ENCODE measurements at places on chromosomes 6 and 20. TPM values are rescaled to one million over a fixed set of nuclear protein-coding genes. Genes with fewer than 3 reads are reported as not detected.

DNA sequence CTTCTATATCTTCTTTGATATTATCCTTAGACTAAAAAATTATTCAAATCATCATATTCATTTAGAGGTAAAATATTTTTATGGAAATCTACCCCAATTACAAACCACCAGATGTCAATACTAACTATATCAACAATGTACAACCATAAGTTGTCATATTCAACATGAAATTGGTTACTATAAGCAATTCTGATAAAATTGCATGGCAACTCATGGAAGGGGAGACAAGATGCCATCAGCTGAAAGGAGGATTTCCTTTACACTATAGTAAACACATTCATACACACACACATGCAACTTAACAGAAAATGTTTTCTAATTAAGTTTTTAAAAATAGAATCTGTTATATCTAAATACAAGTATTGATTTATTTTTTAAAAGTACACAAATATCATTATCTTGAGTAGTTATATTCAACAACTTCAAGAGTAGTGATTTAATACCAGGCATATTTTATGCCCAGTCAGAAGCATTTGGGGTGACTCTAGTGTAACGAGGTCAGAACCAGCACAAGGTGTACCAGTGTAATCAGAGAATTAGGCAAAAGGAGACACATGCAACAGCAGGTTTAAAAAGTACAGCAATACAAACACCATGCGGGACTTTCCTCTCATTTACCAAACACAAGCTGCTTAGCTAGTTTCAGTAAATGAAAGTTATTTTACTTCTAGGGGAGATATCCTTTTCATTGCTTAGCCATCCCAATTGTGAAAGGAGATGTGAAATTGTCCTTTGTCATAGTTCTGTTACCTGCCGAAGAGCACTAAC is 1.0 kb downstream of the FILIP1 start:
- DNase-seq = no peak

Gene SLC22A1
- 0.59 TPM for total RNA-seq

- no peak for DNase-seq
Measured at GRCh38 chr6:118467181-118467580, 80.9 kb upstream of the PLN start.

GRCh38 chr6:156618600-156619205 is 158.5 kb upstream of the ARID1B start:
- peak; percentile 18 for DNase-seq

GRCh38 chr6:170046791-170047626 is 243.9 kb downstream of the DLL1 start:
- no peak for DNase-seq

DNA sequence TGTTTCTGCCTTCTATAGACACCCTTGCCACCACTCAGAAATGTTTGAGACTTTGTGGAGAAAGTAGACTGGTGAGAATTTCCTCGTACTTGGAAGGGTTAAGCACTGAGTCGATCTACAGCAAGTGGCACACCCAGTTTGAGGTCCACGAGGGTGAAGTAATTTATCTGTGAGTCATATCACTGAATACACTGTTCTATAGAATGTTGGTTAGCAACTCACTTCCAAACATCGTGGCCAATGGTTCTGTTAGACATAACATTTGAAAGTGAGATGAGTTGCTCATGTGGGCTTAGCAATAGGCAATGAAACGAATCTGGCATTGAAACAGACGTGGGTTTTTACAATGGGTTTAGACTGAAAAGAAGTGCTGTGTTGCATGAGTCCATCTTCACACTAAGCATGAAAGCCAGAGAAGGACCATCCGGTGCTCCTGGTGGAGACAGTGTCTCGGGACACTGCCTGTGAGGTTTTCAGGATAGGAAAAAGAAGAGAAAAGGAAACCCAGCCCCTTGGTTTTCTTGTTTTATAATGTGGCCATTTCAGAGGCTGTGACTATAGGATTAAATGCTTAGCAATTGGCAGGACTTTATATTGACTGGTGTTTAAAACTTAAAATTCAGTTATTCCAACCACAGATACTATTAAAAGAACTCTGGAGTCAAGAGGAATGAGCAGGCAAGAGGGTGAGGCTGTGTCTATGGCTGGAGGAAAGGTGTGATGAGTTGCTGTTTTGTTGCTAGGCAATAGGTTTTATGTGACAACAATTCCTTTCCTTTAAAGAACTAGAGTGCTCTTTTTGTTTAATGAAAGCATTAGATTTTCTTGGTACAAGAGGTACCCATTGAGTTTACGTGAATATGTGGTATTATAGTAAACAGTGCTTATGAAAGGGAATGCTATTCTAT is 31.0 kb upstream of the EZR start:
- peak; percentile 55 for DNase-seq

GRCh38 chr6:140303218-140303949 is 928.9 kb upstream of the CITED2 start:
- no peak for DNase-seq

Gene TAGAP
- total RNA-seq = 4.5 TPM

DNA sequence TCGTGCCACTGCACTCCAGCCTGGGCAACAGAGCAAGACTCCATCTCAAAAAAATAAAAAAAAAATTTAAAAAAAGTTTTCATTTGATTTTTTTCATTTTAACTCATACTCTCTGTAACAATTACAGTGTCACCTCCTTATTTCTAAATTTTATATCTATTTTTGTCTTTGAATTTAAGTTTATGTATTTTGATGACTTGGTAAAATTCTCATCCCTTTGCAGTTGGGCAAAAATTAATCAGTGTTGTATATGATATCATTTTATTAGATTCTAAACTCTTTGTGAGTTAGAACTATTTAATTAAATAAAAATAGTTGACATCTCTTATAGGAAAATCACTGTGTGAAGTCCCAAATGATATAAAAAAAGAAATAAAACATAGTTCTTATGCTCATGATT is 270.7 kb downstream of the PLCB1 start:
- DNase-seq = no peak

Gene TTLL9
- 0.30 TPM for total RNA-seq

Gene UBE2C
- total RNA-seq = 11.9 TPM

Gene PREX1
- 15.8 TPM for total RNA-seq

Gene GSTA2
- total RNA-seq = not detected

DNA sequence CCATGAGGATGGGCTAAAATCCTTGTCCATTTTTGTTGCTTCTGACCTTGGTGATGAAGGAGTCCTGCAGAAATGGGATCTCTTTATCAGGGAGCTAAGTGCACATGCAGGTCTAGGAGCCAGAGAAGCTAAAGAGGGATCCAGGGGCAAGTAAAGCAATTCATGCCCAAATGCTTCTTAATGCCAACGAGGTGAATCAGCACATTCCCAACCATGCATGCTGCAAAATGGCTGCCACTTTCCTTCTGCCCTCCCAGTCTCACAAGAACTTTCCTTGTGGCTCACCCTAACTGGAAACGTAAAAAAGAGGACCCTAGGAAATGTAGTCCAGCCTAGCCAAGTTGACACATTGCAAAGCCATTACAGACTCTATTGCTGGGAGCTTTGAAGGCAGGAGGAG is 298.4 kb downstream of the MAFB start:
- no peak for DNase-seq

Gene PRR18
- 0.20 TPM for total RNA-seq

Measured in skin of body (tissue), 3 donors.